ENCODE measurements at places on chromosomes 16 and 17. TPM values are rescaled to one million over a fixed set of nuclear protein-coding genes. Genes with fewer than 3 reads are reported as not detected.

- DNase-seq = no peak
Measured at GRCh38 chr17:64491994-64492393, 4.9 kb downstream of the POLG2 start.

- DNase-seq = no peak
Measured at GRCh38 chr16:87698241-87698640, 67.5 kb downstream of the KLHDC4 start.

DNA sequence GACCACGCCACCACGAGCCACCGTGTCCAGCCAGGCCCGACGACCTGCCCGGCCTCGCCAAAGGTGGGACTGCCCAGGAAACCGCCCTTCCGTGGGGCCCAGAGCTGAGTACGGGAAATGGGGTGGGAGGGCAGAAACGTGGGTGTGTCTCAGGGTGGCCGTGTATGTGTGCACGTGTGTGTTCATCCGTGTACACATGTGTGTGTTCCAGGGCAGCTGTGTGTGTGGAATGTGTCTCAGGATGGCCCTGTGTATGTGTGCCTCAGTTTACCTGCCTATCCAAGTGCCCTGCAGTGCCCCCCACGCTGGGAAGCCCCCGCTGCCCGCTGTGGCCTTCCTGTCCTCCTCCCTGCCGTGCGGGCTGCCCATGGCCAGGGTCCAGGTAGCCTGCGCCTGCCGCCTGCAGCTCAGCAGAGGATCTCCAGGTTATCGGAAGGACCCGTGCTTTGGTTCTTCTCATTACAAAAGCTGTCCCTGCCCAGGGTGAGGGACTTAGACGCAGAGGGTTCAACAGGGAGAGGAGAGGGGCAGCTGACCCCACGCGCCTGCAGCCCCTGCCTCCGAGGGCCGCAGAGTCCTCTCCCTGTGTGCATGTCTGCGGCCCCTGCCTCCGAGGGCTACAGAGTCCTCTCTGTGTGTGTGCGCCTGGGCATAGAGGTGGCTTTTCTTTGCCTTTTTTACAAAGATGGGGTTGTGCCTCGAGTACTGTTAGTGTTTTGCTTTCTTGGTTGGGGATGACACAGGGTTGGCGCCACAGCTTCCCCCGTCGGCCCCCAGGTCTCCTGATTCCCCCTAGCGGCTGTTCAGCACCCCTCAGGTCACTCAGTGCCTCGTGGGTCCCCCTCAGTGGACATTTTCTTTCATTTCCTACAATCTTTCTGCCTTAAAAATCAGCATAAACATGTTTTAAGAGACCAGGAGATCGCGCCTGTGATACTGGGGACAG, 23.6 kb downstream of the ZNF469 start:
- DNase-seq = no peak

DNA sequence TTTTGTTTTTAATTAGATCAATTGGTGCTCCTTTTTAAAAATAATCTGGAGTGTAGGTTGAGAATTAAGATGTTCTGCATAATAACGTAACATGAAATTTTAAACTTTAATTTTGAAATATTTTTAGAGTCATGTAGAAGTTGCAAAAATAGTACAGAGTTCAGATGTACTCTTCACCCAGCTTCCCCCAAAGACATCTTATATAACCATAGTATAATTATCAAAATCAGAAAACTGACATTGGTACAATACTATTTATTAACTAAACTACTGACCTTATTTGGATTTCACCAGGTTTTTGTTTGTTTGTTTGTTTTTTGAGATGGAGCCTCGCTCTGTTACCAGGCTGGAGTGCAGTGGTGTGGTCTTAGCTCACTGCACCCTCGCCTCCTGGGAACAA, 76.9 kb downstream of the PPM1E start:
- no peak for DNase-seq

- DNase-seq = no peak
Measured at GRCh38 chr17:73091410-73091769, 1.1 kb downstream of the SLC39A11 start.

DNA sequence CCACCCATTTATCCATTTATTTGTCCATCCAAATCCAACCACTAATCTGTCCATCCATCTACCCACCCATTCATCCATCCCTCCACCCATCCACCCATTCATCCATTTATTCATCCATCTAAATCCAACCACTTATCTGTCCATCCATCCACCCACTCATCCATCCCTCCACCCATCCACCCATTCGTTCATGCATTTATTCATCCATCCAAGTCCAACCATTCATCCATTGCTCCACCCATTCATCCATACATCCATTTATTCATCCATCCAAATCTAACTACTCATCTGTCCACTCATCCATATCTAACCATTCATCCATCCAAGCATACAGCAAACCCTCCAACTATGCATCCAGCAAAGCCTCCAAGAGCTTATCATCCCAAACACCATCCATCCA, 267.3 kb downstream of the XYLT1 start:
- DNase-seq = no peak

DNA sequence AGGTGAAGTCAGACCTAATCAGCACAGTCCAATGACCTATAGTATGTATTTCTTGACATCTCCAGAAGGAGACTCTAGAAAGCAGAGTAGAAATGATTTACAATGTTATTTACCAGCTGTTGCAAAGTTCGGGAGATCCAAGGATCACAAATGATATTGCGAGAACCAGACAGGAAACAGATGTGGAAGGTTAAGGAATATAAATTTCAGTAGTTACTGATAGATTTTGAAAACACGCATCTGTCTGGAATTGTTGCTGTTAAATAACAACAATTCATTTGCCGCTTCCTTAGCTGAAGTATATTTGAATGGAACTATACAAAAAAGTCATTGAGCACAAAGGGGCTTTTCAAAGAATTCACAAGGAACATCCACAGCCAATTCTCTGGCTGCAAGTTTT, 72.0 kb downstream of the STXBP4 start:
- no peak for DNase-seq

DNA sequence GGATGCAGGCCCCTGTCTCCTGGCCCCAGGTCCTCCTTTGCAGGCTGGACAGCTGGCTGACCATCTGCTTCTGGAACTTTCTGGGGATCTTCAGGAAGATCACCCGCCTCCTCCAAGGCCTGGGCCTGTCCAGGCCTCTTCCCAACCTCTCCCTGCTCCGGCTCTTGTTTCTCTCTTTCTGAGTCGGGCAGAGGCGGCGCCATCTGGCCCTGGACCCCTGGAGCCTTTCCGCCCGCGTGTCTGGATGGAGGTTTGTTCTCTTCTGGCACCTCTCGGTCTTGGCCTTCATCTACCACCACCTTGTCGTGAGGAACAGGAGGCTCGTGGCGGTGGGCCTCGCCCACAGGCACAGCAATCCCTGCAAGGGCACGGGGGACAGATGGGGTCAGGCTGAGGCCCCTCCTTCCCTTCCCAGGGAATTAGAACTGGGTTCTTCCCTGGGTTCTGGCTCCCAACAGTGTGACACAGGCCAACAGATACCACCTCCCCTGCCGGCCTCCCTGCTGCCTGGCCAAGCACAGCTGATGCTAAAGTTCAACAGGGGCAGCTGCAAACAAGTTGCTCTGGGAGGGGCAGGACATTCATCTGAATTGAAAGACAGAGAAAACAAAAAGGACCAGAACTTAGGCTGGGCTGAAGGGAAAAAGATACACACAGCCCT, 13.3 kb downstream of the NDUFAF8 start:
- DNase-seq = no peak

DNA sequence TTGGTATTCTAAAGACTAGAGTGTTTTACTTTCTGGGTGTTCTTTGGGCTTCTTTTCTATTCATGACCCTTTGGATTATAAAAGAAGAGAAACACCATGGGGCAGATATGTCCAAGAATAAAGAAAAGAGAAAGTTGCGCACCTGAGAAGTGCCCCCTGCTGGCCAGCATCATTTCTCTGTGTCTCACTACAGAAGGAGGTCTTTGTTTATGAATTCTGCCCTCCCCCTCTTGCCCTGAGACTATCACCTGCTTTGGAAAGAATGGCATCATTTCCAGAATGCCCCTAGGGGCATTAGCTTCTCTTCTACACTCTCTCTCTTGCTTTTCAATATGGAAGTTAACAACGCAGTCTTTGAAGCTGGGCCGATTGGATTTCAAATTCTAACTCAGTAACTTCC, 45.0 kb downstream of the CDH13 start:
- no peak for DNase-seq

DNA sequence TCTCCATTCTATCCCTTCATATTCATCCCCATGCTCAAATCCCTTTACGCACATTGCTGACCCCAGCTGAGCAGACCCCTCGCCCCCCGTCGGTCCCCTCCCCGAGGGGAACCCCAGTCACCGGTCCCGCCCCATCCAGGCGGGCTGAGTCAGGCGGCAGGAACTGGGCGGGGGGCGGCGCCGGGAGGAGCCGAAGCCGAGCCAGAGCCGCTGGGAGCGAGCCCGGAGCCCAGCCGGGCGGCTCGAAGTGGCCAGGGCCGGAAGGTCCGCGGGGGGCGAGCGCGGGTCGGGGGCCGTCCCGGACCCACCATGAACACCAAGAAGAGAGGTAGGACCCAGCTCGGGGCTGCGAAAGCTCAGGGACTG, 8.6 kb downstream of the RIPOR1 start:
- DNase-seq = no peak

- DNase-seq = no peak
Measured at GRCh38 chr16:57781741-57782606, 20.3 kb downstream of the KIFC3 start.

GRCh38 chr17:37024181-37024637, 75.5 kb downstream of the AATF start:
- no peak for DNase-seq

DNA sequence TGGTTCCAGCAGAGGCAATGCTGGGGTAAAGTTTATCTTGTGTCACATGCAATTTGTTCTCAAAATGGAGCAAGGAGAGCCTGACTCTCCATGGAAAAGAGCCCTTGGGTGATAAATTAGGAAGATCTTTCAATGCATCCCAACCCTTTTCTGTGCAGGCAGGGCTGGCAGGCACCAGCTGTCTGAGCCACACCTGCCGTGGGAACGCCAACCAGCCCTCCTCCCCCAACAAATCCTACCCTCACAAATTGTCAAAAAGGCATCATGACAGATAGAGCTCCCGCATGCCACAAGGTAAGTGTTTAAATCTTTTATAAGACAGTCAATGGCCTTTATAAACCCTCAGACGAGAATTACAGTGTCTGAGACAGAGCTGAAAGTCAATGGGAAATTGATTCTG, 418.5 kb upstream of the CDH5 start:
- DNase-seq = no peak

DNA sequence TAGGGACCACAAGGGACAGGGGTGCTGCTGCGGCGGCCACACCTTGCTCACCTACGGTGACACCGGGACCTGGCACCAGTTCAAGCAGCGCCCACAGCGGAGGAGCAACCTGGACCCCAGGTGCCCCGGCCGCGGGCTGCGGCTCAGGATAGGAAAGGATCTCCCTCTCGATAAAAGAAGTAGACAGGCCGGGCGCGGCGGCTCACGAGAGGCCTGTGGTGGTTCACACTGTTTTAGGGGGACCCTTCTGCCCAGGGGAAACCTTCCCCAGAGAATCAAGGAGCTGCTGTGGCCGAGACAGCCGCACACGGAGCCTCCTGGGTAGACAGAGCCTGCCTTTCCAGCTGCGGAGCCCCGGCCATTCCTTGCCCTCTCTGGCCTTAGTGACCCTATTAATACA, 17.9 kb upstream of the ATP2A3 start:
- DNase-seq = no peak

DNA sequence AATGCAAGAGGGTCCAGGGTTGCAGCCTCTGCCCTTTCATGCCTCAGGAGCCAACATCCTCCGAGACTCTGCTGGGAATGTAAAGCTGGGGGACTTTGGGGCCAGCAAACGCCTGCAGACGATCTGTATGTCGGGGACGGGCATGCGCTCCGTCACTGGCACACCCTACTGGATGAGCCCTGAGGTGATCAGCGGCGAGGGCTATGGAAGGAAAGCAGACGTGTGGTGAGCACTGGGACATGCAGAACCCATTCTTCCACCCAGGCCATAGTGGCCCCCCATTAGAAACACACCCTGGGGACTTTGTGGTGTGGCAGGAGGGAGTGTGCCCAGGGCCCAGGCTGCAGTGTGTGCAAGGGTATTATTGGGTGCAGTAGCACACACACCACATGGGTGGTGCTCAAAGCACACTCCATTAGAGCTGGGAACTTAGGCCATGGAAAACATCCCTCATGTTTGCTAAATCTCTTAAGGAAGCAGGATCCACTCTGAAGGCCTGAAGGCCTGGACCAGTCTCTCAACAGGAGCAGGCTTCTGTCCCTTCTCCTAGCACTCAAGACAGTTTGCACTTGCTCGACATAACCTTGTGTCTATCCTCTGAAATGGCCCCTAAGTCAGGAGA, 7.6 kb downstream of the LIMD2 start:
- no peak for DNase-seq

DNA sequence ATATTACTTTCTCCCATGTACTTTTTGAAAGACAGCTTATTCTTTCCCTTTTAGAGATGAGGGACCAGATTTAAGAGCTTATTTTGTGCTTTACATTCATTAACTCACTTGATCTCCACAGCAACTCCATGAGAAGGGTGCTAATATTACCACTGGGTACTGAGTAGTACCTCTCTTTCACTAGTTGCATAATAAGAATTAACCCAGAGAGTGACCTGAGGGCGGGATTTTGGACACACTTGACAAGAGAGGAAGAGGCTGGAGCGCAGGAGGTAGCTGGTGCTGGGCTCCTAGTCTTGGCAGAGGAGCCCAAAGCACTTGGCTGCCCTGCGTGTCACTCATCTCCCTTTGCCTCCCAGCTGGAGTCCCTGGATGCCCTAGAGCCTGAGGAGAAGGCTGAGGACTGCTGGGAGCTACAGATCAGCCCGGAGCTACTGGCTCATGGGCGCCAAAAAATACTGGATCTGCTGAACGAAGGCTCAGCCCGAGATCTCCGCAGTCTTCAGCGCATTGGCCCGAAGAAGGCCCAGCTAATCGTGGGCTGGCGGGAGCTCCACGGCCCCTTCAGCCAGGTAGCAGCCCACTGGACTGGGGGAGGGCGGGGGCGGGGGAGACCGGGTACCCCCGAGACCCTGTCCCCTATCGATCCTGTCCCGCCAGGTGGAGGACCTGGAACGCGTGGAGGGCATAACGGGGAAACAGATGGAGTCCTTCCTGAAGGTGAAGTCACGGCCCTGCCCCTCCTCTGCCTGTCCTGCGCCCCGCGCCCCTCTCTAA, 1.7 kb upstream of the MAZ start:
- no peak for DNase-seq

- DNase-seq = no peak
Measured at GRCh38 chr17:74088934-74089329, 114.5 kb upstream of the RPL38 start.

Gene GP1BA
- not detected for total RNA-seq

Gene TMEM238L
- not detected for total RNA-seq

Gene HSPB9
- total RNA-seq = not detected

Gene EME1
- 9.4 TPM for total RNA-seq

Measured in H4 (cell line).